Endothelial cell of umbilical vein (primary cell): ENCODE measurements at places on chromosomes 4 and X. TPM values are rescaled to one million over a fixed set of nuclear protein-coding genes. Genes with fewer than 3 reads are reported as not detected.
A peak's percentile ranks its signal among the peaks of the same experiment; 100 is the strongest.

GRCh38 chrX:33204889-33205288 is 6.5 kb downstream of the DMD start:
- no peak for DNase-seq

GRCh38 chr4:75302648-75303047 is 211.6 kb downstream of the RCHY1 start:
- DNase-seq, result no peak

- DNase-seq, result peak; percentile 85
Observed at GRCh38 chr4:76752861-76753501, 145.0 kb downstream of the SOWAHB start.

- peak; percentile 64 for DNase-seq
Observed at GRCh38 chrX:81120936-81121371, 80.8 kb downstream of the HMGN5 start.

GRCh38 chr4:88130544-88131305 is 27.7 kb downstream of the ABCG2 start:
- DNase-seq, result no peak

DNA sequence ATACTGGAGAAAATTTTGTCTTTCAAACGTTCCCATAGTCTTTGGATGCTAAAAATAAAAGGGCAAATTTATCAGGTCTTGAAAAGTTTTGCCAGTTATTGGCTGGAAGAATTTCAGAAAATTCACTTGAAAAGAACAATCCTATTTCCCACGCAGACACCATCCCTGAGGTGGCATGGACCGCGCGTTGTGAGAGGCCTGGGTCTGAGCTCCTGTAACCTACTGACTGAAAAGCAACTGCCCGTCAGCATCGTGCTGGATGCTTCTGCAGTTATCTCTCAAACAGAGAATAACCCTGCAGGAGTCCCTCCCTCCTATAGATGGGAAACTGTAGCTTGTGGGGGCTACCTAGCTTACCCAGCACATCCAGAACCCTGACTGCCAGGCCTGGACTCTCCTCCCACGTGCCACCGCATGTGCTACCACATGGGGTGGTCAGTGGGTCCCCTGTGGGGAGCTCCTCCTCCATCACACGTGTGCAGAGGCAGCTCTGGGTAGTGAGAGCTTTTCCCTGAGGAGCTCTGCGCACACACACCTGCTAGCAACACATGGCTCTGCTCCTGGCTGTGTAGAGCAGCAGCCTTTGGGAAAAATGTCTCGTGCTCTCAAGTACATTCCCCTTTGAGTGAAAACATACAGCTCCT is 36.1 kb downstream of the NSG1 start:
- DNase-seq, result no peak

Gene ZDHHC15
- not detected in 2 replicates for total RNA-seq

Gene PDCL2
- not detected in 2 replicates for total RNA-seq
